ENCODE measurements at places on chromosomes 6 and 20. TPM values are rescaled to one million over a fixed set of nuclear protein-coding genes. Genes with fewer than 3 reads are reported as not detected.

- H3K4me1 ChIP-seq, result no peaks in the 10 kb centered on the region
- H3K27me3 ChIP-seq, result no peaks in the 10 kb centered on the region
- H3K27ac ChIP-seq, result no peak overlapping the region
These were observed 247.8 kb downstream of the BTBD9 start for GRCh38 chr6:38391626-38392579.

DNA sequence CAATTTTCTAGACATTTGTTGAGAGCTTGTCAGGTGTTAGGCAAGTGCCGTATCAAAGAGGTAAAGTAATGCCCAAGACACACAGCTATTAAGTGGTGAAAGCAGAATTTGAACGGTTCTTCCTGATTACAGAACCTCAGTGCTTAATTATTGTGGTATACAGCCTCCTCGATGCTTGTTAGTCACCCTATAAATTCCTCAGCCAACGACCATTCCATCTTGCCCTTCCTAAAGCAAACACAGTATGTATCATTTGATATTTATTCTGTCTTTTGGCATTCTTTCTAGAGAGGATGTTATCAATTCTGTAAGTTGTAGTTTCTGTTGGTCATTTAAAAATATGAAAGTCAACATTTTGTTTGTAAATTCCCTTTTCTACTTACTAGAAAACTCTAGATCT lies 297.8 kb upstream of the BMP2 start:
- no peaks in the 10 kb centered on the region for H3K4me1 ChIP-seq
- H3K4me3 ChIP-seq, result no peak overlapping the region

- H3K4me3 ChIP-seq, result no peak overlapping the region
- H3K36me3 ChIP-seq, result no peaks in the 10 kb centered on the region
- no peak for DNase-seq
- H3K4me1 ChIP-seq, result no peaks in the 10 kb centered on the region
- H3K27ac ChIP-seq, result no peak overlapping the region
These were observed 21.9 kb downstream of the VEGFA start for GRCh38 chr6:43791745-43792422.

DNA sequence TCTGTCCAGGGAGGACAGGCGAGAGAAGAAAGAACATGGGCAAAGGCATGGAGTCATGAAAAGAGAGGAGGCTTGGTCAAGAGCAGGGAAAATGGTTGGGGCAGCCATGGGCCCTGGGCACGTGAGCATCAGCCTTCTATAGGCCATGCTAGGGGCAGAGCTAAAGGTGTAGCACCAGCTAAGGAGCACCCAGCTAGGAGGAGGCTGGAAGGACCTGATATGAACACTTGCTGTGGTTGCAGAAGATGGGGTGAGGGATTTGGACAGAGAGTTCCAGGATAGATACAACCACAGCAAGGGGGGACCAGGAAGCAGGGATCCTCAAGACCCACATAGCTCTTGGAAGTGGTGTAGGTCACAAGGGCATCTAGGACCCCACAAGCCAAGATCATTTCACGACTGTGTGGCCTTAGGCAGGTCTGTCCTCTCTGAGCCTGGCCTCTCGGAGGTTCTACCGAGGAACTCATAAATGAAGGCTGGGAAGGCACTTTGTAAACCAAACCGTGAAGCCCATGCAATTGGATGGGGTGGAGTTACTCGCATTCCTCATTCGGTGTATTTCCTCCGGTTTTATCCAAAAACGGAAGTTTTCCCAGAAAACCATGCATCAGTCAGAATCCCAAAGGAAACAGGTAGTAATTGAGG lies 74.0 kb upstream of the TOP1 start:
- no peak for DNase-seq
- H3K4me1 ChIP-seq, result no peaks in the 10 kb centered on the region
- no peak overlapping the region for H3K27ac ChIP-seq
- H3K36me3 ChIP-seq, result no peaks in the 10 kb centered on the region

DNA sequence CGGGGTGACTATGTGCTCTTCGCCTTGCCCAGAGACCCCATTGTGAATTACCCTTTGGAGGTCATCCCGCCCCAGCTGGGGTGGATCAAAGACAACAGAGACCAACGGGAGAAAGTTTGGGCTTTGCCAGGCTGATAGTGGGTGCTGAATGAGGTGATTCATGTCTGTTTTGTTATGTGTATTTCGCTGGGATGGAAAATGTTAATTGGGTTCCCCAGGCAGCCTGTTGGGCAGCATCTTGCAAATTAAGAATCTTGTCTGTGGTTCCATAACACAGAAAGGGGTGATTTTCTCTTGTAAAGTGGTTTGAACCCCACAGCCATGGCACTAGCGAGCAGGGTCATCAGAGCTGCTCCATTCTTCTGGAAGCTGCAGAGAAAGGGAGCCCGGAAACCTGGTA lies 63.1 kb upstream of the UNC93A start:
- no peak for DNase-seq
- H3K4me1 ChIP-seq, result no peaks in the 10 kb centered on the region
- no peak overlapping the region for H3K4me3 ChIP-seq
- peaks cover 28% of the 10 kb centered on the region for H3K27me3 ChIP-seq
- no peaks in the 10 kb centered on the region for H3K36me3 ChIP-seq

GRCh38 chr6:5007531-5007930 lies 3.7 kb upstream of the RPP40 start:
- H3K27me3 ChIP-seq, result no peaks in the 10 kb centered on the region
- no peak overlapping the region for H3K27ac ChIP-seq
- no peaks in the 10 kb centered on the region for H3K36me3 ChIP-seq
- no peak overlapping the region for H3K4me3 ChIP-seq

DNA sequence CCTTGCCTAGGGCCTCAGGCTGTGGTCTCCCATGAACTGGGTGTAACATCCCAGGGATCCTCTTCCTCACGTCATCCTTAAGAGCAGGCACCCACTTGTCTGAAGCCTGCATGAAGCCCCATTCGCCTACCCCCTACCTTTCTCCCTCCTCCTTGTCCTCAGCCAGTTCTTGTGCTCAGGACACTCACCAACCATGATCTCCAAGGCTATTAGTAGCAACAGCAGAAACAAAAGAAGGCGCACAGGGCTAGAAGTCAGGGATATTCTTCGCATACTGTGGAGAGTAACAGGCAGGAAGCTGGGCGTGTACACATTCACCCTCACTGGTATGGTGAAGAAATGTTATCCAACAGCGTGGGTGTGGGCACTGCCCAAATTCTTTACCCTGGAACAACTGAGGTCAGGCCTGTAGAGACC lies 7.3 kb downstream of the RAET1E start:
- no peak overlapping the region for H3K27ac ChIP-seq
- H3K36me3 ChIP-seq, result no peaks in the 10 kb centered on the region
- H3K27me3 ChIP-seq, result no peaks in the 10 kb centered on the region
- H3K4me3 ChIP-seq, result no peak overlapping the region
- H3K4me1 ChIP-seq, result peaks cover 1% of the 10 kb centered on the region

DNA sequence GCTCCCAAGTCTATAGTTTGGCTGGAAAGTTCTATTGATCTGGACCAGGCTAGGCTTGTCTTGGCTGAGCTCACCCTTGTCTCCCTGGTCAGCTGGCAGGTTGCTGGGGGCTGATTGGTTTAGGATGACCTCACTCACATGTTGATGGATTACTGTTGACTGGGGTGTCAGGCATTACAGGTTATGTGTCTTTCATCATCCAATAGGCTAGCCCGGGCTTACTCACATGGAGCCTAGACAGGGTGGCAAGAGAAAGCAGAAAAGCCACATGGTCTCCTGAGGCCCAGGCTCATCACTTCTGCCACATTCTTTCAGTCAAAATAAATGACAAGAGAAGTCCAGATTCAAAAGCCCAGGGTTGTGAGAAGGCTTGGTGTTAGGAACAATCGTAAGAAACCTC lies 103.5 kb downstream of the BFSP1 start:
- H3K4me3 ChIP-seq, result no peak overlapping the region
- H3K27me3 ChIP-seq, result no peaks in the 10 kb centered on the region
- no peaks in the 10 kb centered on the region for H3K4me1 ChIP-seq
- no peaks in the 10 kb centered on the region for H3K36me3 ChIP-seq
- no peak overlapping the region for H3K27ac ChIP-seq
- DNase-seq, result no peak

DNA sequence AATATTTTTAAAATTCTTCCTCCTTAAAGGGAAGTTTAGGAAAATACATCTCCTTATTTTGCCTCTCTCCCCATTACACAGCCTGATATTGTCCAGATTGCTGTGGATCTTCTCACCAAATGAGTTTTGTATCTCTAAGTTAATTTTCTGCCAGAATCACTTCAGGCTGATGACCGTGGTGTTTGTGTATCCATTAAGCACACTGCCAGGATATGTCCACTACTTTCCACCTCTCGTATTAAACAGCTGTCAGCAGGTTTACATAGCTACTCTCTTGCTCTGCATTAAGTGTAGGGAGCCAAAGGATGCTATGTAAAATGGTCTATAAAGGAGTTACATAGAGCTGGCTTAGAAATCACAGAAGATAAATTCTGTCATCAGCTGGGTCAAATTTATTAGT lies 201.1 kb downstream of the ZFAND3 start:
- H3K27me3 ChIP-seq, result no peaks in the 10 kb centered on the region
- H3K4me1 ChIP-seq, result no peaks in the 10 kb centered on the region

DNA sequence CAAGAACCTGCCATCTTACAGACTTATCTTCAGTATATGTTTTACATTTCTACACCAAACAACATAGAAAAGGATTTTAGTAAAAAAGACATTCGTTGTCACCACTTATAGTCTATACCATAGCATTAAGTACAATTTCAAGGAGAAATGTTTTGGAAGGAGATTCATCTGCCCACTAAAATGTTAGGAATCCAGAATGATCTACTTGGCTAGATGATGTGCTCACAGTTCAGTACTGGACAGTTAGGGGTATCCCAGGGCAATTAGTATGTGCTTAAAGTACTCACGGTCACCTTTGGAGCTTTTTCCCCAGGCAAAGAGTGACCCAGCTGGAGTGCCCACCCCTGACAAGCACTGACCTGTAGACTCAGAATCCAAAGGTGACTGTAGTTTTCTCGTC lies 222.9 kb downstream of the SLC24A3 start:
- no peaks in the 10 kb centered on the region for H3K4me1 ChIP-seq
- no peaks in the 10 kb centered on the region for H3K36me3 ChIP-seq
- H3K27me3 ChIP-seq, result no peaks in the 10 kb centered on the region

GRCh38 chr6:30690403-30691207 lies at the start of gene NRM:
TSS of gene NRM (minus strand) at chr6:30690984. CDS start at chr6:30690974, 10 bp downstream.
- H3K27me3 ChIP-seq, result no peaks in the 10 kb centered on the region
- peak within 1 kb of the TSS; percentile 57 for H3K27ac ChIP-seq
- H3K4me3 ChIP-seq, result peak within 1 kb of the TSS; percentile 68
- DNase-seq, result peak; percentile 63
- H3K4me1 ChIP-seq, result peaks cover 43% of the 10 kb centered on the region
- no peaks in the 10 kb centered on the region for H3K36me3 ChIP-seq

DNA sequence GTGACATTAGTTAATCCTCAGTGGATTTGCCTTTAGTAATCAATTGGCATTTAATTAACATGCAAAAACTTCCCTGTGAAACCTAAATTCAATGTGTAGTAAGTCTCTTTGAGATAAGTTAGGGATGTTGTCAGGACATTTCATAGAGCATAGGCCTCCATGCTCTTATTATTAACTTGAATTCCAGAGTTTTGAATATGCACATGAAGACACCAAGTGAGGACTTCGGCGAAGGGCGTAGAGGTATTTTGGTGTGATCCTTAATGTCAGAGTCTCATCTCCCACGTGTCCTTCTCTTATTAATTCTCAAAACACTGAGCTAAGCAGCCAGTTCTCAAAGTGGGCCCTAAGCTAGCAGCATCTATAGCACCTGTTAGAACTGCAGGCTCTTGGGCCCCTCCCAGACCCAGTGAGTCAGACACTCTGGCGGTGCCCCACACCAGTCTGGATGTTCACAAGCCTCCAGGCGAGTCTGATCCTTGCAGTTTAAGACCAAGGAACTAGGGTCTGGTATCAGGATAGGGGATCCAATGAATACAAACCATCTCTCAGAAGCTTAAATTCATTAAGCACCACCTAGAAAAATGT lies 292.1 kb downstream of the QKI start:
- no peaks in the 10 kb centered on the region for H3K27me3 ChIP-seq
- H3K27ac ChIP-seq, result no peak overlapping the region
- H3K4me3 ChIP-seq, result no peak overlapping the region
- no peaks in the 10 kb centered on the region for H3K36me3 ChIP-seq
- peaks cover 5% of the 10 kb centered on the region for H3K4me1 ChIP-seq
- DNase-seq, result no peak

Gene HCRTR2
- total RNA-seq, result not detected

Gene GNMT
- total RNA-seq, result 2.1 TPM

Gene PKIG
- 2.4 TPM for total RNA-seq

Gene C6orf141
- total RNA-seq, result not detected

Gene WFDC2
- total RNA-seq, result not detected

Gene PNISR
- total RNA-seq, result 317 TPM

Measured in CD4-positive, alpha-beta T cell (primary cell).